ENCODE measurements at places on chromosomes 2 and 18.

DNA sequence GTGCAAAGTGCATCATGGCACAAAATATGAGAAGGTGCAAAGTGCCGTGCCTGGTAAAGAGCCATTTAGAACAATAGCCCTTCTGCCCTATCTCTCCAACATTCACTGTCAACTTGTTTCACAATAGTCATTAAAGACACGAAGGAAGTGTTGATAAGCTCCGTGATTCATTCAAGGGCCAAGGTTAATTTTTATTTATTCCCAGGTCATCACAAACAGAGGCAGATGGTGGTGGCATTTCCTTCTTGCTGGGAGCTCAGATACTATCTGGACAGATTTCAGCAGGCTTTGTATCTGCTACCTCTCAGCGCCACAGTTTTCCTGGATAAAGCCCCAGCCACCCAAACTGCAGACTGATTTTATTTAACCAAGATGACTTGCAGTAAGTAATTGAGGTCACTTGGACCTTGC, 309.3 kb downstream of the ZNF521 start:
- no peak for DNase-seq
- H3K4me3 ChIP-seq: no peak overlapping the region
- H3K27me3 ChIP-seq: no peaks in the 10 kb centered on the region
- no peaks in the 10 kb centered on the region for H3K4me1 ChIP-seq

GRCh38 chr2:26480566-26481423, 2.9 kb upstream of the OTOF start:
- H3K36me3 ChIP-seq: no peaks in the 10 kb centered on the region
- H3K4me3 ChIP-seq: no peak overlapping the region
- peaks cover 11% of the 10 kb centered on the region for H3K4me1 ChIP-seq
- H3K27me3 ChIP-seq: no peaks in the 10 kb centered on the region
- H3K27ac ChIP-seq: no peak overlapping the region
- no peak for DNase-seq

DNA sequence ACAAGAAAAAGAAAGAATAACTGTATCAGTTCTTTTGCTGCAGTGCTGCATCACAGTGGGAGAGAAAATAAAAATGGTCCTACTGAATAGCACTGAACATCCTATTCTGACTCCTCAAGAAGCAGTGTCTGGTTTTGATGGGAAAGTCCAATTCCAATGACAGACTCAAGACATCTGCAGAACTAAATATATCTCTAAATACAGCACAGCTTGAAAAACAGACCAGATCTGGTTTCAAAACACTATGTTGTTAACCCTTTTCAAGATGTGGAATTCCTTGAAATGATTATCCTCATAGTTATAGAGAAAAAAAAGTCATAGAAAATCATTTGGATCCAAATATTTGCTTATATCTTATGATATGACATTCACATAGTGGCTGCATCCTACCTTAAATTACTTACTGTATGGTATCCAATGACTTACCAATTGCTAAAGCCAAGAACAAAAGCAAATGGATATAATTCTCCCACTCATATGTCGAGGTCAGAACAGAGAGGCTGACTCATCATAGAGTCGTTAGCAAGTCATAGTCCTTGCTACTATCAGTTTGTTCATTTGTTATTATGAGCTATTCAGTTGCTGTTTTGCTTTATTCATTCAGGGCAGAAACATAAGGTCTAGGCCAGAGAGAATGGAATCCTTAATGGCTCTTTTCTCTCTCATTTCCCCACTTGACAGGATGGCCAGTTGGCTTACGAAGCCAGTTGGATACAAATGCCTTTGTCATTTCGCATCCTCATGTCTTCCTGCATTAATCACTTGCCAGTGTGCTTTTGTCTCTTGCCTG, 62.5 kb upstream of the ACVR2A start:
- no peak overlapping the region for H3K27ac ChIP-seq
- no peaks in the 10 kb centered on the region for H3K27me3 ChIP-seq
- no peak for DNase-seq
- no peaks in the 10 kb centered on the region for H3K4me1 ChIP-seq
- no peak overlapping the region for H3K4me3 ChIP-seq
- no peaks in the 10 kb centered on the region for H3K36me3 ChIP-seq

DNA sequence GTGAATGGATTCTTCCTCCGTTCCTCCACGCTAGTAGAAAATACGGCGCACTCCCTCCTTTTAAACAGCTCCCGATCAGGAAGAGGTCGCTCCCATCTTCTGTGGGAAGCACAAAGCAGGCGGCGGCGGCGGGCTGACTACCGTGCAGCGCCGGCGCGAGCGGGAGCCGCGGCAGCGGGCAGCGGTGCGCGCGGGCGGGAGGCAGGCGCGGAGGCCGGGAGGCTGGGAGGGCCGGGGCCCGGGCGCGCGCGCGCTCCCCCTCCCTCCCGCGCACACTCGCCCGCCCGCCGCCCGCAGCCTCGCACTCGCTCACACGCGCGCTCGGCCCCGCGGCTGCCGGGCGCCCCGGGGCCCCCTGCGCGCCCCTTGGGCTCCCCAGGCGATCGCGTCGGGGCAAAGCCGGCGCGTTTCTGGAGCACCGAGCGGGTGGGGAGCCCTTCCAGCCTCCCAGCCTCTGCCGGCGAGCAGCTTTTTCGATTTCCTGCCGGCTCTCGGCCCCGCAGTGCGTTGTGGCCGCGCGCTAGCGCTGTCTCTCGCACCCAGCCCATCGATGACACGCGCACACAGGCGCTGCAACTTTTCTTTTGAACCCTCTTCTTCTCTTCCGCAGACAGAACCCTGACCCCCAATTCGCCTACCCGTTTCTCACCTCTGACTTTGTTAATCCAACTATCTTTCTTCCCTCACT, at the start of gene SLC8A1:
Gene SLC8A1, minus strand, starts transcription at position 173 of the 688 bp plus-strand sequence.
- peak within 1 kb of the TSS; percentile 65 for H3K27ac ChIP-seq
- DNase-seq: no peak
- H3K4me3 ChIP-seq: peak within 1 kb of the TSS; percentile 38
- H3K4me1 ChIP-seq: no peaks in the 10 kb centered on the region

Data from right atrium auricular region (tissue), 2 donors.